ENCODE measurements at places on chromosomes 13 and 19. TPM values are rescaled to one million over a fixed set of nuclear protein-coding genes. Genes with fewer than 3 reads are reported as not detected.
A peak's percentile ranks its signal among the peaks of the same experiment; 100 is the strongest.

GRCh38 chr13:90415902-90416301, 931.6 kb upstream of the MIR17HG start:
- no peak overlapping the region for H3K27ac ChIP-seq
- H3K4me1 ChIP-seq: peaks cover 4% of the 10 kb centered on the region
- DNase-seq: no peak
- no peaks in the 10 kb centered on the region for H3K36me3 ChIP-seq

- peaks cover 23% of the 10 kb centered on the region for H3K4me1 ChIP-seq
- H3K36me3 ChIP-seq: no peaks in the 10 kb centered on the region
- DNase-seq: no peak
- peaks cover 25% of the 10 kb centered on the region for H3K27me3 ChIP-seq
These were observed 86.0 kb downstream of the ING1 start for GRCh38 chr13:110799246-110800236.

DNA sequence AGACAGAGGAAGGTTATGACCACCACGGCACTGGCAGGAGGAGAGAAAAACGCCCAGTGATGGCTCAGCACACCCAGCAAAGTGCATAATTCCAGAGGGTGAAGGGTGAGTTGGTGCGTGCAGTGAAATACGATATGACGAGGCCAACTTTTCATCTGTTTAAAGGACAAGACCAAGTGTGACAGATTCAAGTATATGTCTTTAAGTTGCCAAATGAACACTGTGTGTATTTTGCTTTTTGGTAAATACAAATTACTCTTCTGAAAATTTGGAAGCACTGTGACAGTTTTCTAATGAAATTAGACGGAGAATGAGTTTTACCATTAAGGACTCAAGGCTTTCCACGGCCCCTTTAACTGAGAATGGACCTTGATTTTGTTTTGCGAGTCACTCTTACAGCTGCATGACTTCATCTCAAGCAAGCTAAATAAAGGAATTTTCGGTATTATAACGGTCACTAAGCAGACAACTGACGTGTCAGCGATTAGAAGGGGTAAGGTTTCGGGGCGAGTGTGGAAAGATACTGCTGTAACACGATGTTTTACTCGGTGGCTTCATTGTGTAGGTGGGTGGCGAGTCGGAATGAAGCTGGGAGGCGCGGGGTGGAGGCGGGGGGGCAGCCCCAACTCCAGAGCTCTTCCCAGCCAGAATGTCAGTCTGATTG, 22.8 kb downstream of the COL4A2 start:
- H3K27ac ChIP-seq: no peak overlapping the region
- H3K4me3 ChIP-seq: no peak overlapping the region
- H3K36me3 ChIP-seq: peaks cover 42% of the 10 kb centered on the region
- peaks cover 3% of the 10 kb centered on the region for H3K27me3 ChIP-seq
- DNase-seq: no peak
- H3K4me1 ChIP-seq: peaks cover 27% of the 10 kb centered on the region

GRCh38 chr19:55460670-55461258, 678 bp downstream of the ISOC2 start:
- H3K4me1 ChIP-seq: peaks cover 31% of the 10 kb centered on the region
- peaks cover 11% of the 10 kb centered on the region for H3K27me3 ChIP-seq
- H3K4me3 ChIP-seq: peak overlapping the region; percentile 97

DNA sequence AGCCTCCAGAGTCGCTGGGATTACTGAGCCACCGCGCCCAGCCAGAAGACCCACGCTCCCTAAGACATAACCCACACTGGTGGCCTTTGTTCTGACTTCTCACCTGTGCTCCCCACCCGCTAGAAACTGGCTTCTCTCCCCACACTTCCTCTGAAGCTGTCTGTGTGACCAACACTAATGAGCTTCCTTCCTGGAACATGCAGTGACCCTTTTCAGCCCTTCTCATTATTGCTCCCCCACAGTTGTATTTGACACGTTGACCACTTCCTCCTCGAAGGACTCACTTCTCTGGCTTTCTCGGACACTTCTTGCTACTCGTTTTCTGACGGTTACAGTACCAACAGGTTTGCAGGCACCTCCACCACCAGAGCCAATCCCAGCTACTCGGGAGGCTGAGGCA, 10.9 kb downstream of the NCR1 start:
- H3K36me3 ChIP-seq: no peaks in the 10 kb centered on the region
- no peaks in the 10 kb centered on the region for H3K4me1 ChIP-seq
- H3K27me3 ChIP-seq: no peaks in the 10 kb centered on the region

DNA sequence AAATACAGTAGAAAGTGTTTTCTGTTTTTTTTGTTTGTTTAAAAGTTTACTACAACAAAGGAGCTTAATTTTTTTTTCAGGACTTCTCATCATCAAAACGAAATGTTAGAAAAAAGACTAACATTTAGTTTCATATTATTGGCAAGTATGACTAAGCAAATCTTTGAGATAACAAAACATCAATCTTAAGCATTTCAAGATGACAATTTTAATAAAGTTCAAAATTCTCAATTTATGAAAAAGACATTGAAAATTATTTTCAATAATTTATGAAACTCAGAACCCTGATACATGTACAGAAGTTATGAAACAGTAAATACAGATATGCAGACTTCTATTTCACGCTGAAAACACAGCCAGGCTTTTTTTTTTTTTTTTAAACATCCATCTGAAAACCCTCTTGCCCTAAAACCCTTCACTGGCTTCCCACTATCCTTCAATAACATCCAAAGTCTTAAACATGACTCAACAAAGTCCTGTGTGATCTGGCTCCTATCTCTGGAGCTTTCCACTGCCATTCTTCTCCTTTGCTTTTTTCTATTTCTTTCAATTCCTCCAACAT, 3.9 kb downstream of the RBM26 start:
- no peak for DNase-seq
- H3K4me1 ChIP-seq: peaks cover 30% of the 10 kb centered on the region
- H3K27me3 ChIP-seq: no peaks in the 10 kb centered on the region
- H3K27ac ChIP-seq: peak overlapping the region; percentile 1

DNA sequence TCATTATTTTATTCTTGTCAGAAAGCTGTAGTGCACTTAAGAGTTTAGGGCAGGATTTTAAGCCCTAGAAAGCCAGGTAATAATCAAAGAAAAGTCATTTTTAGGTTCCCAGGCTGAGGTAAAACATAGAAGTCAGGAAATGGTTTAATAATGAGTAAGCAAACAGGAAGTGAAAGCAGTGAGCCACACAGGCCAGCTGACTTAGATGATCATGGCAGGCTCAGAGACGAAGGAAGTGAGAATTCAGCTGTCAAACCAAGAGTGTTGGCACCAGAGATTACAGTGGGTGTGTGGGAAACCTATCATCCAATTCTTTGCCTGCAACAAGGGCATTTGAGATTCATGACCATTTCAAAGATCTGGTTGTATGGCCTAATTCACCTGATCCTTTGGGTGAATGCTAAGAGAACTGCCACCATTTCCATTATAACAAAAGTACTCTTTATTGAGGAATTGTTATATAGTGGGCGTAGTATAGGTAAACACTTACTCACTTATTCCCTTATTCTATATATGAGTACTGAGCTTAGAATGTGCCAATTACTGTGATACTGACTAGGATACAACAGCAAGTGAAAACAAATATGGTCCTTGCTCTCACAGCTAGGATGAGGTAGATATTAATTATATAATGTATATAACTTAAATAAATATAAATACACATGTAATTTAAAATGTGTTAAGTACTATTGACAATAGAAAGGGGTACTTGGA, 103.7 kb upstream of the EDNRB start:
- H3K4me3 ChIP-seq: no peak overlapping the region
- H3K36me3 ChIP-seq: no peaks in the 10 kb centered on the region
- no peak for DNase-seq
- no peak overlapping the region for H3K27ac ChIP-seq
- H3K27me3 ChIP-seq: no peaks in the 10 kb centered on the region
- H3K4me1 ChIP-seq: peaks cover 5% of the 10 kb centered on the region

DNA sequence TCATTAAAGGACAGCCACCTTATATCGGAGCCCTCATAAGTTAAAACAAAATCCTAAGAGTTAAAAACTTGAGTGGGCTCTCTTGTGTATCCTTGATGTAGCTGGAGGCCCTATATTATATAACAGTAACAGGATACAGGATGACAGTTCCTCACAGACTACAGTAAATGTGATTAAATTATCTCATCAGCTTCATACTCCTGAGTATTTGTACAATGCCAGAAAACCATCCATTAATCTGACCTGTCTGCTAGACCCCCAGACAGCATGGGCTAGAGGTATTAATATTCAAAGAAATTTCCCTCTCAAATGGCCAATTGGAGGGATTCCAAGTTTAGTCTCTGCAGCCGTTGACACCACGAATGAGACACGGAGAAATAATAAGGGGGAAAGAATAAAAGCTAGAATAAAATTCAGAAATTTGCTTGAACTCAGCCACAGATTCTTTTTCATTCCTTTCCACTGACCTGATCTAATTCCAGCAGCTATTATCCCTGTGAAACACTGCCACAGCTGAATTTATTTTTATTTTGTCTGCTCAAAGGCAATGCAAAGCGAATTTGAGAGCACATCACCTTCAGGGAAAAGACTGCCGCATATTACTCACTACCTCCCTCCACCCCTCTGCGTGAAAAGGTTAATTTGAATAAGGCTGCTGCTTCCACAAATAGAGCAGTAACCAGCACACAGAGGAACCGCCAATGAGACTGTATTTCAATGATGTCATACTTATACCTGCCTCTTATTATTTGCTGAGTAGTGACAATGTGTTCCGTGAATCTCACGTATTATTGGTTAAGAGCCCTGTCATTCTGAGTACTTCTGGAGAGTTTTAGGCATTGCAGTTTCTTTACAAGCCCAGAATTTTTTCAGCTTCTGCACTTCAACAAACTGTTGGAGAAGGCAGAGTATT, 155.9 kb upstream of the KLF12 start:
- DNase-seq: no peak
- peaks cover 3% of the 10 kb centered on the region for H3K27me3 ChIP-seq
- H3K36me3 ChIP-seq: no peaks in the 10 kb centered on the region
- peaks cover 41% of the 10 kb centered on the region for H3K4me1 ChIP-seq
- peak overlapping the region; percentile 42 for H3K27ac ChIP-seq
- peak overlapping the region; percentile 42 for H3K4me3 ChIP-seq

DNA sequence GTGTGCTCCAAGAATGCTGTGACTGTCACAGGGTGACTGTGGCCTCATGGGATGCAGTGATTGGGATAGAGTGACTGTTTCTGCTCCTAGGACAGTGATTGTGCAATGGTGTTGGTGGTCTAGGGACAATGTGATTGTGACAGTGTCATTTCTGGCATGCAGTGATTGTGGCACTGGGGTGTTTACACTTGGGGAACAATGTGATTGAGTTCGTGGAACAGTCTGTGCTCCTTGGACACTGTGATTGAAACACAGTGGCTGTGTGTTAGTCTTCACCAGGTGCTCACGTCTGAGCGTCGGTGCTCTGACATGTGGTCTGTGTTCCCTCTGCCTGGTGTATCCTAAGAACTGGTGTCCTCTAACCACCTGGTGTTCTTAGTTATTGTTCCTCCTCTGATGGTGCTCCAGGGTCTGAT, 1.7 kb downstream of the PDE4A start:
- no peak for DNase-seq
- H3K4me3 ChIP-seq: peak overlapping the region; percentile 71
- no peak overlapping the region for H3K27ac ChIP-seq
- peaks cover 20% of the 10 kb centered on the region for H3K4me1 ChIP-seq

- no peaks in the 10 kb centered on the region for H3K27me3 ChIP-seq
- no peaks in the 10 kb centered on the region for H3K36me3 ChIP-seq
- no peaks in the 10 kb centered on the region for H3K4me1 ChIP-seq
- DNase-seq: no peak
- no peak overlapping the region for H3K27ac ChIP-seq
- no peak overlapping the region for H3K4me3 ChIP-seq
These were observed 144.2 kb downstream of the FOXO1 start for GRCh38 chr13:40522282-40522681.

- H3K27me3 ChIP-seq: no peaks in the 10 kb centered on the region
- no peak overlapping the region for H3K4me3 ChIP-seq
- DNase-seq: no peak
- H3K4me1 ChIP-seq: no peaks in the 10 kb centered on the region
These were observed 283.1 kb downstream of the TDRD3 start for GRCh38 chr13:60679928-60680694.

DNA sequence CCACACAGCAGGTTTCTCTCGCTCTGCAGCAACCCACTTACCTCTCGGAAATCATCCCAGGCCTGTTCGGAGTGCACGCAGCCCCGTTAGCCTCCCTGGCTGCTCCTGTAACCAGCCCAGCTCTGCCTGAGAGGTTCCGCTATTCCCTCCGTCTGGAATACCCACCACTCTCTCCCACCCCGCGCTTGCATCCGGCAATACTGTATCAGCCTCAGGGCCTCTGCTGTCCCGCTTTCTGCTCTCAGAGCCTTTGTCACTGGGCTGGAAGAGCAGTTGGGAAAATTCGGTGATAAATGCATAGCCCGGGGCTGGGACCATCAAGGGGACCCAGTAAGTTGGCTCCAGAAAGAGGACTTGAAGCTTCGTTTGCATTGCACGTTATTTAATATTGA, 759 bp upstream of the TLE6 start:
- peaks cover 19% of the 10 kb centered on the region for H3K4me1 ChIP-seq
- H3K36me3 ChIP-seq: no peaks in the 10 kb centered on the region
- DNase-seq: no peak
- peak overlapping the region; percentile 90 for H3K27ac ChIP-seq

- no peak overlapping the region for H3K27ac ChIP-seq
- H3K4me3 ChIP-seq: no peak overlapping the region
- DNase-seq: no peak
- H3K27me3 ChIP-seq: no peaks in the 10 kb centered on the region
- H3K36me3 ChIP-seq: peaks cover 35% of the 10 kb centered on the region
- H3K4me1 ChIP-seq: no peaks in the 10 kb centered on the region
These were observed 173.7 kb downstream of the TBC1D4 start for GRCh38 chr13:75308222-75308621.

- no peaks in the 10 kb centered on the region for H3K27me3 ChIP-seq
- no peak for DNase-seq
- no peak overlapping the region for H3K27ac ChIP-seq
These were observed 88.4 kb upstream of the ZNF492 start for GRCh38 chr19:22545751-22546150.

DNA sequence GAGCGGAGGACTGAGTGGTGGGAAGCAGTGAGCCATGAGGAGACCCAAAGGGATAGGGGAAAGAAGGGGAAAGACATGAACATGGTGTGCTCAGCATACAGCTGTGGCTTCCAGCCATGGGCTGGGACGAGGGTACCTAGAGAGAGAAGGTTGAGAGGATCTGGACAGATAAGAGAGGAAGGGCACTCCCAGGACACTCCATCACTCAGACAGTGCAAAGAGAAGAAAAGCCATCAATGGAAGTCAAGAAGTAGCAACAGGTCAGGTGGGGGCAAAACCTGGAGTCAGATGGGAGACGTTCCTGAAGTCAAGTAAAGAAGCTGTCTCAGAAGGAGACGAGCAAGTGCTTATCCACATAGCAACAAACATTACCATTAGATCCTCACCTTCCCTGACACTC, 40.2 kb upstream of the UBAC2 start:
- no peaks in the 10 kb centered on the region for H3K36me3 ChIP-seq
- peaks cover 27% of the 10 kb centered on the region for H3K4me1 ChIP-seq
- H3K27ac ChIP-seq: peak overlapping the region; percentile 83
- DNase-seq: no peak
- H3K4me3 ChIP-seq: no peak overlapping the region

GRCh38 chr13:89843621-89844020, 1503.9 kb upstream of the MIR17HG start:
- peaks cover 5% of the 10 kb centered on the region for H3K4me1 ChIP-seq
- DNase-seq: no peak
- H3K36me3 ChIP-seq: no peaks in the 10 kb centered on the region
- H3K27me3 ChIP-seq: no peaks in the 10 kb centered on the region
- no peak overlapping the region for H3K4me3 ChIP-seq

Gene ATP8A2
- 13.8 TPM for total RNA-seq

Gene NLRP11
- not detected for total RNA-seq

Gene HAUS5
- 42.6 TPM for total RNA-seq

Gene FGF21
- not detected for total RNA-seq

Gene LHB
- total RNA-seq: not detected

Gene EDNRB
- 18.2 TPM for total RNA-seq

All from type B pancreatic cell (in vitro differentiated cells).